ENCODE measurements at places on chromosomes 5 and 9.

DNA sequence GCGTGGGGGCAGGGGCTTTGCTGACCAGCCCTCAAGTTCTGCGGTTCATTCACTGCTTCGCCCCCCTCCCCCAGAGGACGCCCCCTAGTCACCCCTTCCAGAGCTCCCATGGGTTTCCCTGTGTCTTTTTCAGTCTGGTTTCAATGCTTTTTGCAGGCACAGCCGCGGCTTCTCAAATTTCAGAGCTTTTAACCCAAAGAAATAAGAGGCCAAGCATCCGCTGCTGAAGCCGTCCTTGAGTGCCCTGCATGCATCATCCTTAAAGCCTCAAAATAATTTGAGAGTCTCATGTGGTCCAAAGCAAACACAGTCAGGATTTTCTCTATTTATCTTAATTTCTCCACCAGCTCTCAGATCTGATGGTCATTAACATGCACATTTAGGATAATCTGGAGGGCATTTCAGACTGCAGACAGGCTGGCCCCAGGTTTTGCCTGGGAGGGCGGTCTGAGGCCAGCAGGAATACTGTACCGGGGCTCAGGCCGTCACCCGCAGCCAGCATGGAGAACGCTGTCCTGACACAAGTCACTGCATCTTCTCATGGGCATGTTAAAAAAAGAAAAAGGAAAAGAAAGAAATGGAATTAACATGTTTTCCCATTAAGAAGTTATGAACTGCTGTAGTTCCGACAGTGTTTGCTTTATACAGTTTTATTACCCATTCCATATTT, 420.8 kb upstream of the IRX4 start:
- DNase-seq = no peak

DNA sequence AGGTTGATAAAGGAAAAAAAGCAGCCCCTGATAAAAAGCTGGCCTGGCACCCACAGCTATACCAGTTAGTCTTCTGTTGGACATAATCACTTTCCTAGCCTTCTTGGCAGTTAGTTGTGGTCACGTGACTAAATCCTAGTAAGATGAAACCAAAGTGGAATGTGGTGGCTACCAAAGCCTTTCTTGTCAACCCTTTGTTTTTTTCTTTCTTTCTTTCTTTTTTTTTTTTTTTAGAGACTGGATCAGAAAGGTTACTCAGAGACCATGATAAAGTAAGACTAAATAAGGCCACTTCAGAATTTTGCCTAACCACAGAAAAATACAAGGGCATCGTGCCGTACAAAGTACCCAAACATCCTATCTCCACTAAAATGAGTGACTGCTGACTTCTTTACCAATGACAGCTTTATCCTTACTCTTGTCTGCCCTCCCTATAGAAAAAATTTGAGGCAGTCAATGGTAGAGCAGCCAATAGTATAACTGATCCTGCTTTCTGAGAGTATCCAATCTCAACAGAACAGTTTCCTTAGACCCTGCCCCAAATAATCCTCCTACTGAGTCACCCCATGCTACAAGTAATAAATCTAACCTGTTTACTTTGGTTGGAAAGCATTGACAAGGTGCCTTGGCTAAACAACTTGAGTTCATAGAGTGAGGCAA, 14.2 kb upstream of the KIF27 start:
- no peak for DNase-seq

DNA sequence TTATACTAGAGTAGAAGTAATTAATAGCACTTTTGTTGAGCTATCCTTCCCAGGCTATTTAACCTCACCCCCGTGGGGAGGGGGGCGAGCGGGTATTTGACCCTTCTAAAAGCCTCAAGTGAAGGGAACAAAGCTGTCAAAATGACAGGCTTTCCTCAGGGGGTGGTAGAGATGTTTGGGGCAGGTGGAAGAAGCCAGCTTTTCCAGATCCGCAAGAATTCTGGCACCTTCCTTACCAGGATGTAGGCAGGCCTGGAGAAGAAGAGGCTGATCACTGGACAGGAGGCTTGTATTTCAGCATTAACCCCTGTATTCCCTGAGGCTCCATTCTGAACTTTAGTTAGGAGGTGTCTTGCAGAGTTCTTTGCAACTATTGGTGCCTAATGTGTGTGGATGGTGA, 26.2 kb upstream of the MLANA start:
- no peak for DNase-seq

- DNase-seq = no peak
Observed at GRCh38 chr5:166117072-166118066, 2174.1 kb upstream of the WWC1 start.

- DNase-seq = no peak
Observed at GRCh38 chr9:30116673-30117217, 2267.7 kb upstream of the ACO1 start.

DNA sequence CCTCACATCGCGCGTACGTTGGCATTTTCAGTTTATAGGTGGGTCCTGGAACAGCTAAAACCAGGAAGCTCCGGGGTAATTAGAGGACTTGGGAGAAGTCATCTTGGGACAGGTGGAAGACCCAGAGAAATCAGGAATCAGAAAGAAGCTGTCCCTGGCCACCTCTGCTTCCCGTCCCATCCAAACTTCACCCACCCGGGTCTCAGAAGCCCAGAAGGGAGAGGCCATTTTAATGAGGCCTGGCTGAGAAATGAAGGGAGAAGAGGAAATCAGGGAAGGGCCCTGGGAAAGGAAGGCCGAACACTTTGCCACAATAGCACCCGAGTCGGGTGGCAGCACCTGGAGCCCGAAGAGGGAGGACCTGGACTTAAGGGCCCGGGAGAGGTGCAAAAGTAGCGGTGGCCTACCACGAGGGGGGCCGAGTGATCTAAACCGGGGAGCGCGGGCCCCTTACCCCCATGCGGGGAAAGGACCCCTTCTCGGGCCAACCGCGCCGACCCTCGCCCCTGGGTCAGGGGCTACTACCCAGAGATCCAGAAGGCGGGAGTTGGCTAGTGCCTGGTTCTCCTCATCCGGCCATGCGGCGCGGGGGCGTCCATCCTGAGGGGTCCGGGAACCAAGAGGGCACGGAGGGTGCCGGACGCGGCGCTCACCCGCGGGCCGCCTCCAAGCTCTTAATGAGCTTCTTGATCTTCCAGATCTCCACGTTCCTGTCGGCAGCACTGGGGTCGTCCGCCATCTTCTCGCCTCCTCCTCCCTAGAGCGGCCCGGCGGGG, 668 bp downstream of the ETF1 start:
- no peak for DNase-seq

DNA sequence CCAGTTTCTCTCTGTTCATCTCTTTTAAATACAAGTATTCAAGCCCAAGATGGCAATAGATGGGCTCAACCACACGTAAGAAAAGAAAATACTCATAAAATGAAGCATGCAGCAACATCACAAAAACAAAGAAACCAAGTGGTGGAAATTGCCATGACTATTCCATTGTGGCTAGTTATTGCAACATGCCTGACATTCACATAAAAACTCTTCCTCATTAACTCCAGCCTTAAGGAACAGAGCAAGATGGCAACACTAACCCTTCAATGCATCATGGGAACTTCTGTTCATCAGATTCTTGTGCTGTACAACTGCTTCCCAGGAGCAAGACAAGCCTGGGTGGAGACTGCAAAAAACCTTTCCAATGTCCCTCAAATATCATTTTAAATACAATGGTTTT, 1.4 kb upstream of the GLIS3 start:
- no peak for DNase-seq

GRCh38 chr9:84163052-84163650, 177.4 kb downstream of the SLC28A3 start:
- DNase-seq = no peak

DNA sequence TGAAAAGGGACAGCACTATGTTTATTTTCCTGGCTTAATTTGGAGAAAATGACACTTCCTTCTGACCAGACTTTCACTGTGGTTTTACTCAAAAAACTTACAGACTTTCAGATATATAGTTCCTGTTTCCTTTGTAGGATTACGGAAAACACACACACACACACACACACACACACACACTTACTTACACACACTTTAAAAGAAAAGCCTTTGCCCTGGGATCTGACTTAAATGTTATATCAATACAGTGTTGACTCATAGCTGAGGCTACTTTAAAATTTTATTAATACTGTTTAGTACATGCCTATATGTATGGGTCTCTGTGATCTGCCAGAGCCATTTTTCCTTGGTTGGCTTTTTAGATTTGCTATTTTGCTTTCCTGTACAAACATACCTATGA, 758.3 kb downstream of the DNAH5 start:
- DNase-seq = no peak

DNA sequence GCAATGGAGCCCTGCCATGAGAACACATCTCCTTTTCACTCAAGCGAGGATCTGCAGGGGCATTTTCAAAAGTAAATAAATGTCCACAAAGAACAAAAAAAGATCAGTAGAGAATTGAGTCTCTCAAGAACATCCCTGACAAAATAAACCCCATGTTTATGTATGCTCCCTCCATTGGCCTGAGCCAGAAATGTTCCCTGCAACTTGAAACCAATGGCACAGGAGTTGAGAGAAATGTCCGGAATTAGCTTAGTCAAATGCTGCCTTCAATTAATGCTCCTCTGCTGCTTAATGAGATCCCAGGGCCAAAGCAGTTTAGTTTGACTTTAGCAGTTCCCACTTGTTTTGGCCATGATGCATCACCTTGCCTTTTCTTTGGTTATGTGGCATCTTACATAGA, 238.3 kb downstream of the EBF1 start:
- DNase-seq = no peak

GRCh38 chr5:137932800-137933199, 43.5 kb downstream of the PKD2L2 start:
- no peak for DNase-seq

DNA sequence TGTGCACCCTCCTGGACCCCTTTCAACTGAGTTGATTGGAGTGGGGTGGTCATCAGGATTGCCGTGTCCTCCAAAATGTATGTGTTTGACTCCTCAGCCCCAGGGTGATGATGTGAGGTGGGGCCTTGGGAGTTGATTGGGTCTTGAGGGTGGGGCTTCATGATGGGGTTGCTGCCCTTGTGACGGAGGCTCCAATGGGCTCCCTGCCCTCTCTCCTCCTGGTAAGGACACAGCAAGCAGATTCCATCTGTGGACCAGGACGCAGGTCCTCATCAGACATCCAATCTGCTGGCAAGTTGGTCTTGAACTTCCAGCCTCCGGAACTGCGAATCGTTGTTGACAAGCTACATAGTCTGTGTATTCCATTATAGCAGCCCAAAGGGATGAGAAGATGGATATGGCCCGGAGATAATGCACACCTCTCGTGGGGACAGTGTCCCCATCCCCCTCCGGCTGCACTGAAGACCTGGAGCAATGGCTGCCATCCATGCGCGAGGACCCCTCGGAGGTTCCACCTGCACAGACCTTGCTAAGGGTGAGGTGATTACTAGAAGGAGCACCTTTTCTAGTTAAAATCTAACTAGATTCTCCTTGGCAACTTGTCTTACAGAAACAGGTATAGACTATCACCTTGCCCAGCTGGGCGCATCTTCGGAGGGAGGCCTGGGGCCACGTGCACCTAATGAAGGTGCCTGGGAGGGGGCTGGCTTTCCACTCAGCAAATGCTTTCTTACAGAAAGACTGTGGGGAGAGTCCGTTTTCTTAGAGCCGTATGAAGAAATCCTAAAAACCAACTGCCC, 75.7 kb upstream of the IRX4 start:
- no peak for DNase-seq

- no peak for DNase-seq
Observed at GRCh38 chr5:77928776-77929300, 152.7 kb upstream of the TBCA start.

DNA sequence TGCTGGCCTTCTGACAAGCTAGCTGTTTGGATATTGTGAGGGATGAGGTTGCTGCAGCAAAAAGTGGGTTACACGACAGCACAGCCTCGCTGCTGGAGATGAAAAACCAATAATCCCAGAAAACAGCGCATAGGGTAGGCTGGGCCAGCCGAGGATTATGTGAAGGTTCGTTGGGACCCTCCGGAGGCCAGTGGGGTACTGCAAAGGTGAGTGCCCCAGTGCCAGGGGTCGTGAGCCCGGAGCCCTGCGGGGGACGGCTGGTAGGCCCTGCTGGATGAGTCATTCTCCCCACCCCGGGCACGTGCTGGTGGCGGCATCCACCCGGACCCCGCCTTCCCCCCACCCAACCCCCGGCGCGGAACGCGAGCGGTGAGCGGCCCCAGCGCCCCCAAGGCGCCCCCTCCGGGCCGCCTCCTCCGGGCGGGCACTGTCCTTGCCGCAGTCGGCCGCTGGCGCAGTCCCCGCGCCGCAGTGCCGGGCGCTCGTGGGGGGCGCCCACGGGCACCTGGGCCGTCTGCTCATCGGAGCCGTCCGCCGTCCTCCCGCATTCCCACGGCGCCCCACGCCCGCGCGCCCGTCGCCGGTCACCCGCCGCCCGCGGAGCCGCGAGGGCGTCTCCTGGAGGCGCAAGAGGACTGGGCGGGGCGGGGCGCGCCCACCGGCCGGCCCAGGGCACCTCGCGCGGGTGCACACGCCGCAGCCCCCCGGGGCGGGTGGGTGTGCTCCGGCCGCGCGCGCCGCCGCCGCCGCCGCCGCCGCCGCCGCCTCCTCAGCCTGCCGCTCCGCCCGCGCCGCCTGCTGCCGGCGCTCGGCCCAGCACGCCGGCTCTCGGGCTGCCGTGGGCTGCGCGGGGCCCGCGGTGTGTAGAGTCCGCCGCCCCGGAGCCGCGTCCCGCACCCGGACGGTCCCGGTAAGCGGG, at the start of gene PHF24:
Gene PHF24, plus strand, starts transcription at position 794 of the 919 bp plus-strand sequence. CDS start 13,014 bp downstream, outside the sequence.
- DNase-seq = no peak

DNA sequence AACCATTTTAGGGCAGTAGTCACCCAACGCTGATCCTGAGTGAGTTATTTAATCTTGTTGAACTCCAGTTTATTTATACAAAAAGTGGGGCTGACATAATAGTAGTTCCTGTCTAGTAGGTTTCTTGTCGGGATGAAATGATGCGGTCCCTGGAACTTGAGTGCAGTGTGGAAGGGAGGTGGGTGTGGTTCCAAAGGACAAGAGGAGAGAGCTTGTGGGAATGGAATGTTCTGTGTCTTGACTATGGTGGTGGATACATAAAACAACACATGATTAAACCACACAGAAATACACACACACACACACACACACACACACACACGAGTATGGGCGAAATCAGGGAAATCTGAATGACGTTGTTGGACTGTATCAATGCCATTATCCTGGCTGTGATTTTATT, 66.1 kb upstream of the BARHL1 start:
- DNase-seq = no peak

- DNase-seq = no peak
Observed at GRCh38 chr5:35600591-35600990, 17.1 kb upstream of the SPEF2 start.

- DNase-seq = no peak
Observed at GRCh38 chr9:104206766-104207165, 112.7 kb downstream of the SMC2 start.

DNA sequence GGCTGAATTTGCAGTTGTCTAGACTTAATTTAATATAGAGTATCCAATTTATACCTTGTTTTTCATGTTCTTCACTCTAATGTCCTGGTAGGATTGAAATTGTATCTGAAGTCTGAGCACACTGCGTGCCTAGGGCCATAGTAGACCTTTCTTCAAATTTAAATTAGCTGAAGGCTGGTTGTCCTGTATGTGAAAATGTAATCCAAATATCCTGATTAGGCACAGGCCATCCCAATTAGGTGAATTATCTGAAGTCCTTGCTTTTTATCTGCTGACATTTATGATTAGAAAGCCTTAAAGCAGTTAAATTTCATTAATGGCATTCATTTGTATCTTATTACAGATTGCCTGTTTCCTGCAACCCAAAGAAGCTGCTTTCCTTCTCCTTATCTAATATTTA, 20.4 kb downstream of the CDC26 start:
- no peak for DNase-seq

GRCh38 chr5:136772491-136772890, 407.1 kb upstream of the TRPC7 start:
- no peak for DNase-seq

Measured in hippocampal formation (tissue), 2 donors.